Uterus (tissue), 4 donors: ENCODE measurements at places on chromosomes 7 and 10. TPM values are rescaled to one million over a fixed set of nuclear protein-coding genes. Genes with fewer than 3 reads are reported as not detected.

AHR gene
- 160 TPM for total RNA-seq

AOAH gene
- 10.8 TPM for total RNA-seq

SPOCK2 gene
- 1.8 TPM for total RNA-seq

EIF3B gene
- total RNA-seq: 155 TPM

ARHGAP19 gene
- total RNA-seq: 25.8 TPM

CYP26C1 gene
- not detected for total RNA-seq

CFAP69 gene
- 5.9 TPM for total RNA-seq

NMT2 gene
- 42.7 TPM for total RNA-seq

OR2A5 gene
- total RNA-seq: not detected

SLC29A3 gene
- total RNA-seq: 13.8 TPM

GPR37 gene
- 11.0 TPM for total RNA-seq

CELF2 gene
- 49.4 TPM for total RNA-seq

BNIP3 gene
- total RNA-seq: 17.1 TPM

LBX1 gene
- not detected for total RNA-seq

UCMA gene
- not detected for total RNA-seq

H2BK1 gene
- total RNA-seq: not detected

DMBT1 gene
- total RNA-seq: under 0.01 TPM

PRR15 gene
- total RNA-seq: not detected

IMMP2L gene
- total RNA-seq: 69.1 TPM

RET gene
- under 0.01 TPM for total RNA-seq

THNSL1 gene
- total RNA-seq: 1.3 TPM

FAM131B gene
- total RNA-seq: 10.6 TPM

PDE6C gene
- total RNA-seq: not detected

ADAM22 gene
- total RNA-seq: 6.8 TPM

GARIN1A gene
- not detected for total RNA-seq

GLRX3 gene
- 58.4 TPM for total RNA-seq

ST8SIA6 gene
- not detected for total RNA-seq
